Epithelial cell of prostate (primary cell): ENCODE measurements at places on chromosomes 16 and 17.

GRCh38 chr16:55062442-55062841, 131.8 kb downstream of the IRX5 start:
- no peak for DNase-seq

- no peak for DNase-seq
Observed at GRCh38 chr16:24745791-24746190, 16.3 kb downstream of the TNRC6A start.

DNA sequence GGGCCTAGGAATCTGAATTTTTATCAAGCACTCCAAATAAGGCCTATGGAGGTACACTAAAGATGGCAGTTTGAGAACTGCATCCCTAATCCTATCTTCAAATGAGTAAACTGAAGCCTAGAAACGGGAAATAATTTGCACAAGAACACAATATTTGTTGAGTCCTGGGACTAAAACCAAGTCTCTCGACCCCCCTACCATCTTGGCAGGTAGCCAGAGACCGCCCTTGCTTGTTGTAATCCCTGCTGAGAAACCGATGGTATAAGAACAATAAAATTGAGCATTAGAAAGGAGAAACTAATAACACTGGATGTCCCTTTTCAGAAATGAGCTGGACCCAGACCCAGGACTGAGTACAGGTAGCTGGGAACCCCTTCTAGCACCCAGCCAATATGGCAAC, 24.4 kb downstream of the ADAMTS18 start:
- no peak for DNase-seq

DNA sequence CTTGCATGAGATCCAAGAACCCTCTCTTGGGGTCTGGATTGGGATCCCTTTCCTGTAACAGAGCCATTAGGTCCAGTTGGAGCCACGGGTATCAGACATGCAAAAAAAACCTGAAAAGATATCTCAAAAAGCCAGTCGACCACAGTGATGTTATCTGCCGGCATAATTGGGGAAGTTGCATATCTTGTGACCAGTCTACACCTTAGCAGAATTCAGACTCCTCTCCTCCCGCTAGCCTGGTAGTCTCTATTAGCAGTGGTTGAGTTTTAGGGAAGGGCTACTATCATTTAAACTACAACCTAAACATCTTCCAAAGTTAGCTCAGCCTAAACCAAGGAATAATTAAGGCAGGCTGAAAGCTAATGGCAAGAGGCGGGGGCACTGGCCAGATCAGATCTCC, 16.2 kb upstream of the PSMD7 start:
- DNase-seq = no peak
